ENCODE measurements at places on chromosomes 3 and 15.

DNA sequence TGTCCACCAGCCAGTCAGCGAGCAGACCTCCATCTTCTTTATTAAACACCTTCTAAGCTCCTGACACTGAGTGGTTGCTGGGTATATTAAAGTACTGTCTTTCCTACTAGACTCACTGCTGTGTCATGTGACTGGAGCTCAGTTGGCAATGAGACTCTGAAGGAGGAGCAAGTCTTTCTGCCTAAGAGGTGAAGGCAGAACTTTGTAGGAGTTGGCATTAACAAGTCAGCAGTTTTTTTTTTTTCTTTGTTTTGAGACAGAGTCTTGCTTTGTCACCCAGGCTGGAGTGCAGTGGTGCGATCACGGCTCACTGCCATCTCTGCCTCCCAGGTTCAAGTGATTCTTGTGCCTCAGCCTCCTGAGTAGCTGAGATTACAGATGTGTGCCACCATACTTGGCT lies 62.2 kb downstream of the ABHD5 start:
- no peak for DNase-seq

GRCh38 chr15:61697796-61698195 lies 362.5 kb downstream of the VPS13C start:
- no peak for DNase-seq

- no peak for DNase-seq
These were observed 36.8 kb downstream of the KAT2B start for GRCh38 chr3:20077068-20077467.

- peak; percentile 12 for DNase-seq
These were observed 263.5 kb upstream of the CFAP20DC start for GRCh38 chr3:59313365-59313764.

- no peak for DNase-seq
These were observed 70.8 kb downstream of the SCN11A start for GRCh38 chr3:38980938-38981337.

- no peak for DNase-seq
These were observed 253.6 kb upstream of the MRPL3 start for GRCh38 chr3:131756405-131756804.

- no peak for DNase-seq
These were observed 243.6 kb downstream of the ATP8B4 start for GRCh38 chr15:49875392-49875791.

DNA sequence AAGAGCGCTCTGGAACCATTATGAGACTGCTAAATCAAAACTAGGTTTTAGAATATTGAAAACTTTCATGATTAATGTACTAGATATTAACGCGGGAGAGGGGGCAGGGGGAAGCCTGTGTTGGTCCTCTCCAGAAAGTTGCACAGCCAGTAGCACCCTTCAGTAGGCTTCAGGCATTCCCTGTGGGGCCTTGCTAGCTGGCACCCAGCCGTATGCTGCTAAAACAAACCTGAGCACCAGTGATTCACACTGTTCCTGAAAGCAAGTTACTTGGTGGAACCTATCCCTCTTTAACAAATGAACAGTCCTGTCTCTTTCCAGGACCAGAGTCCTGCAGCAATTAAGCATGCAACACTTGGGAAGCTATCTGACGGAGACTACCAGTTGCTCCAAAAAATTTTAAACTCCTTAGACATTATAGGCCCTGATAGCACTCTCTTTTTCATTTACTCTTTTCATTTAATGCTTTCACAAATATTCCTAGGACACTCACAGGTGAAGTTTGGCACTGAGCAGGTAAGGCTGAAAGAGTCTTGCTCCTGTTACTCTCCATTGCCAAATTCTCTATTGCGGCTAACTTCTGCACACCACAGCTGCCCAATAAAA lies 1.2 kb upstream of the ATRIP start:
- DNase-seq, result peak; percentile 36
